Activated naive CD4-positive, alpha-beta T cell treated with anti-CD3 and anti-CD28 coated beads, Interleukin-2, amount 50 U/mL, for 16 hours (primary cell): ENCODE measurements at places on chromosomes 7 and 10.
A peak's percentile ranks its signal among the peaks of the same experiment; 100 is the strongest.

- no peak for DNase-seq
Observed at GRCh38 chr7:102432442-102433218, 745 bp upstream of the ORAI2 start.

DNA sequence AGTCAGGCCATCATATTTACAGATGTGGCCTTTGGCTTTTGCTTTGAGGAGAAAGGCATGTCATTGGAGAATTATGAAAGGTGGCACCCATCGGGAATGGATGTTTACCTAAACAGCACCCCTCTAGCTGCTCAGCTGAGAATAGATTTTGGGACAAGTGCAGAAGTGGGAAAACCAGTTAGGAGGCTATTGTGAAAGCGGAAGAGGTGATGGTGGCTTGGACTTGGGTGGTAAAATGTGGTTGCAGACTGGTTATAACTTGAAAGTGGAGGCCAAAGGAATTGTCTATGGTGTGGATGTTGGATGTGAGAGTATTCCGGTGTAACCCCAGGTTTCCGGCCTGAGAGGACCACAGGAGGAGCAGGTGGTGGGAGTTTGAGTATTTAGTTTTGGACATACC lies 5.2 kb upstream of the SLC12A9 start:
- no peak for DNase-seq

DNA sequence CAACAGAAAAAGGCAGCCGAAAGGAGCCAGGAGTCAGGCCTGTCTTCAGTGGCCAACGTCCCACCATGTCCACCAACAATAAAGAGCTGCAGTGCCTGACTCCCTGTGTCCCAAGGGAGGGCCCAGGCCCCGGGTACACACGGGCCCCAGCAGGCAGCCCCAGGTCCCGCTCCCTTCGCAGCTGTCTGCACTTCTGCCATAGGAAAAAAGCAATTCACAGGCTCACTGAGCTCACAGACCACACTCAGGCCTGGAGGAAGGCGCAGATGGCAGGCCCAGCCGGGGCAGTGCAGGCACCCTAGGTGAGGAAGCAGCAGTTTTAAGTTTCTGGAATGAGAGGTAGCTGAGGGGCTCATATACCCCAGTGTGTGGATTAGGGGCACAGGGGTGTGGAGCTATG lies 100.5 kb downstream of the PRKAG2 start:
- DNase-seq = no peak

- no peak for DNase-seq
Observed at GRCh38 chr10:74988832-74989561, 122.5 kb upstream of the SAMD8 start.

DNA sequence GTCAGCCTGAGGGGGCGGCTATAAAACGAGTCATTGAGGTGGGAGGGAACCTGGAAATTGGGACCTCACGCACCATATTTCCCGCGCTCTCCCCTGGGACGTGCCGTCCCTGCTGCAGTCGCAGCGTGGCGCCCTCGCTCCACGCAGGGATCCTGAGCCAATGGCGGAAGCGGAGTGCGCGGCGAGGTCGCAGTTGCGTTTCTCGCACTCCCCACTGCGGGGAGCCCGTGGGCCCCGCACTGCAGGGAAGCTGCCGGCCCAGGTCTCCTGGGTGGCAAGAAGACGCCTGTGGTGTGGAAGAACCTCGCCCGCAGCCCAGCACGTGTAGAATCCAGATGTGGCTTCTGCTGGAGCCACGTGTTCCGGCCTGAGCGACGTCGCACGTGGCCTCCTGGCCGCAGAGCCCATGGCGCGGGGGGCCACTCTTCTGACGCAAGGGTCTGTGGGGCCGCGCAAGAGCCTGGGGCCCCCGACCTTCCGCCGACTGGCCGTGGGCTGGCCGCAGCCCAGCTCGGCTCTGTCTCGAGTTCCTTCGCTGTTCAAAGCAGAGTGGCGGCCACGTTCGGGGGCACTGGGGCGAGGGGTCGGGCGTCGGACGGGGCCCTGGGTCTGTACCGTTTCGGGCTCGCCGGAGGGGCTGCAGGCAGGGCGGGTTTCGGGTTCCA lies 26.4 kb downstream of the HIF1AN start:
- peak; percentile 85 for DNase-seq

- DNase-seq = peak; percentile 16
Observed at GRCh38 chr7:99525713-99526440, 21.4 kb downstream of the ZKSCAN5 start.

DNA sequence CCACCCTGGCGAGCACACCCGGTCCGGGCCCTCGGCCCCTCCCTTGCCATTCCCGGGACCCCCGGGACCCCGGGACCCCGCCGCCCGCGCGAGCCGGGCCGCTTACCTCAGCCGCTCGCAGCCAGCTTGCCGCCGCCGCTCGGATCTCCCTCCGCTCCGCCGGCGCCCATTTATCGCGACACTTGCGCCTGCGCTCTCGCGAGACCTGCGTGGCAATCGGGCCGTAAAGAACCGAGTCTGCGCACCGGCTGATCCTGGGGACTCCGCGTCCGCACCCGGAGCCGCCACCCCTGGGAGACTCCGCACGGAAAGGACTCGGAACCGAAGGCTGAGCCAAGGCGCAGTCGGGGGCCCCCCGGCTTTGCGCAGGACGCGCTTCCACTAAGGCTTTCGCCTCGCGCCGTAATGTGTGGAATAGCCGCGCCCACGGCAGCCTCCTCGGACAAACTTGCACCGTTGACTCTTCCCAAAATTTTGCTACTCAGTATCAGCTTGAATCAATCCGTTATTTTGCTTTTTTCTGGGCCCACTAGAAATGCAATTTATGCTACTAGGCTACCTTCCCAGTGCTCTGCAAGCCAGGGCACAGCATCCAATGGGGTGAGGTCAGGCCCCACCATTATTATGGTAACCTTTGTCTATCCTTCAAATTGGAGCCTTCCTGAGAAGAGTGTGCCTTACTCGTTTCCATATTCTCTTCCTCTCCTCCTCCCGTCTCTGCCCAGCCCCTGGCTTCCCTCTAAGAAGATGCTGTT lies at the start of gene MAD1L1:
Gene MAD1L1 (minus strand): TSS at position 180 of the 755 bp plus-strand sequence. CDS start 2,812 bp downstream, outside the sequence.
- peak; percentile 89 for DNase-seq

- DNase-seq = no peak
Observed at GRCh38 chr7:91566402-91566732, 302.1 kb downstream of the FZD1 start.

DNA sequence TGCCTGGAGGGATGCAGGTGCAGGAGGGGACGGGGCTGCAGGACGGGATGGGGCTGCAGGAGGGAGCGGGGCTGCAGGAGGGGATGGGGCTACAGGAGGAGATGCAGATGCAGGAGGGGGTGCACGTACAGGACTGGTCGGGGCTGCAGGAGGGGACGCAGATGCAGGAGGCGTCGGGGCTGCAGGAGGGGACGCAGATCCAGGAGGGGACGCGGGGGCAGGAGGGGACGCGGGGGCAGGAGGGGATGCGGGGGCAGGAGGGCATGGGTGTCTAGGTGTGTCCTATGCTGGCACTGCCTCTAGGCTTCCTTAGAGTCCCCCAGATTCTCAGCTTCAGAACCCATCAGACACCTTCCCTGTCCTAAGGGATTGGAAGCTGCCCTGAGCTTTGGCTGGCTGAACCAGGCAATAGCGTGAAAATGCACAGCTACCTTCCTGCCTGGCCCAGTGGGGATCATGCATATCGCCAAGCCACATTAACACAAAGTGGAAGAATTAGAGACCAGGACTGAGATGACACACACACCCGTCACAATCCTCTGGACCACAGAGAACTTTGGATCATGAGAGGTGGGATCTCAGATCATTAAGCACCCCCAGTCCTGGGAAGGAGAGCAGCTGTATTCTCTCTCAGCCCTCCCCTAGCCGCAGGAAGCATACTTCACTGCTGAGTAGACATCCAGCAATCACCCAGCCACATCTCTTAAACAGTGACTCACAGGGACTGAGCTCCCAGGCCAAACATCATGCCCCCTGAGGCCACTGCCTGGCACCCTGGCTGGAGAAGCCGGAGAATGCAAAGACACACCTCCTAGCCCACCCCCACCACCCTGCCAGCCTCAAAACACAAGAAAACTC lies 67.3 kb downstream of the VWA2 start:
- no peak for DNase-seq

GRCh38 chr10:84537447-84537931 lies 209.1 kb downstream of the CCSER2 start:
- peak; percentile 20 for DNase-seq

GRCh38 chr10:60575105-60575504 lies 185.4 kb upstream of the ANK3 start:
- no peak for DNase-seq

DNA sequence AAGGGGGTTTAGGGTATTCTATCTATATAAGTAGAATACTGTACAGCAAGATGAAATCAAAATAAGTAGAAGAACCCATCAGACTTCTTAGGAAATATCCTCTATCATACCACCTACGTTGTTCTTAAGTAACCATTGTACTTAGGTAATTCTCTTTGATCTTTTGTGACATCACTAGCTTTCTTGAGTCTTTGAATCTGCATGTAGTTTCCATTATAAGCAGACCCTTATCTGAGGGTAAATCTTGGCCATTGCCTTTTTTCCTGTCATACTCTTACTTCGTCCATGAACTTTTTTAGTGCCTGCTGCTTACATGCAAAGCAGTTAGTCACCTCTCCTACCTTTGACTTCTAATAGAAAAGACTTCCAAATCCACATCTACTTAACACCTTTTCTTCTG lies 49.0 kb downstream of the WAC start:
- DNase-seq = no peak

DNA sequence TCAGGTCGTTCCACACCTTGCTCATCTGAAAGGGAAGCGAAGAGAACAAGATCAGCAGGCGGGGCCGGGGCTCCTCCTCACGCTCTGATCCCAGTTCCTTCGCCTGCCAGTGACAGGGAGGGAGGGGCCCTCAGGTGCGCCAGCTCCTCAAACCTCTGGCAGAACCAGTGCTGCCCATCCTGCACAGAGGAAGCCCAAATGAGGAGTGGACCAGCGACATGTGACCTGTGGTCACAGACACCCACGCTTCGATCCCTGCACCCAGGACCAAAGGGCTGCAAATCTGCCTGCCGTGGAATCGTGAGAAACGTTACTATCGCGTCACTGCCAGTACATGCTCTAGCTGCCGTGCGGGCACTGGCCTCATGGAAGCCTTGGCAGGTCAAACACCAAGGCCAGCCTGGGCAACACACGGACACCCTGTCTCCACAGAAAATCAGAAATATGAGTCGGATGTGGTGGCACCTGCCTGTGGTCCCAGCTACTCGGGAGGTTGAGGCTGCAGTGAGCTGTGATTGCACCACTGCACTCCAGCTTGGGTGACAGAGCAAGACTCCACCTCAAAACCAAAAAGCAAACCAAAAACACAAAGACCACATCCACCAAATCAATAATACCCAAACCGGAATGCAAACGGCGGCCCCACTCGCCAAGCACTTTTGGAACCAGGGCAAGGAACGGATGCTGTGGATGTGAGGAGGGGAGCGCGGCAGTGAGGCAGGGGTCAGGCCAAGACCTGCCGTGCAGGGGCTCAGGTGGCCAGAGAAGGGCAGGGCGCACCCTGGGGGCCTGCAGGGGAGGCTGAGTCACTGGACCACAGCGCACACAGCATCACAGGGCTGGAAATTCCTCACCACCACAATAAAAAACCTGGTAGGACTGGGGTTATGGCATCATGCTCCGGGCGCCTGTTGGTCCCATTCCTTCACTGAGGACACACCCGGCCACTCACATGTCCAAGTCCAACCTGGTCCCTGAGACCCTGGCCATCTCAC lies 13.4 kb downstream of the NUDT1 start:
- no peak for DNase-seq

- DNase-seq = no peak
Observed at GRCh38 chr10:42697926-42698325, 59.6 kb upstream of the ZNF33B start.

- no peak for DNase-seq
Observed at GRCh38 chr7:150949564-150949963, 28.6 kb downstream of the KCNH2 start.

- DNase-seq = no peak
Observed at GRCh38 chr10:126931544-126931943, 26.3 kb downstream of the DOCK1 start.

DNA sequence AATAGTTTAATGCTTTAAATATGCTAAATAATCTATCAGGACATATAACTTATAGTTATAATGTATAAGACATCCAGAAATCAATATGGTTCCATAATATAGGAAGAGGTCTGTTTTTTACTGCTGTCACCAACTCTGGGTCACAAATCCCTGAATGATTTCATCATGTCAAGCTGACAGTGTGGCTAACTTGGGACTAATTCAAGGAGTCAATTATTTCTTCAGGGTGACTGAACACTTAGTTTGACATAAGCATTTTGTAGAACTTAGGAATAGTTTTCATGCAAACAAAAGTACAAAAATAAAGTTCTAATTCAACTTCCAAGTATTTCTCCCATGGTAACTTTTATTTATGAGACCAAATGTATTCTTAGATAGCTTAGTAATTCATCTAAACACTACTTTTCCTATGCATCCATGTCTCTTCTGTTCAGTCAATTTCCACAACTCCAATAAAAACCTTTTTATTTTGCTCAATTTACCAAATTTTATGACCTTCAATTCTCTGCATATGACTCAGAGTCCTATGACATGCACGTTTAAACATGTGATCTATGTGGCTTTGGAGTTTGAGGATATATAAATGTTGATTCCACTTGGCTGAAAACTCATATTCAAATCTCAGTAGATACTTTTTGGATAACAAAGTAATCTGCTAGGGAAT lies 40.3 kb upstream of the GNAT3 start:
- DNase-seq = no peak

DNA sequence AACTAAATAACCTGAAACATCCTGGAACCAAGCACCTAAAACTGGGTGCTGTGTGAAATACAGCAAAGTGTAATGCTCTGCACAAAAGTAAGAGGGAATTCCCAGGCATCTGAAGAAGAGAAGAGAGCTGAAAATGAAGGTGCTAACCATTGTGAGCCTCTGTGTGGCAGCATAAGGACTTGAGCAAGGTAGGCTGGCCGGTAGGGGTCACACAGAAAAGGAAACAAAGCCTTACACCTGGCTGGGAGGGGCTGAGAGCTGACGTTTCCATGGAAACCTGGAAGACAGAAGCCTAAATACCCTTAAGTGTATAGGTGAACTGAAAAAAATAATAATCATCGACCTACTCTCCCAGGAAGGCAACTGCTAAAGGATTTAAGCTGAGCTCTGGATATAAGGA lies 48.6 kb downstream of the CUL1 start:
- no peak for DNase-seq

DNA sequence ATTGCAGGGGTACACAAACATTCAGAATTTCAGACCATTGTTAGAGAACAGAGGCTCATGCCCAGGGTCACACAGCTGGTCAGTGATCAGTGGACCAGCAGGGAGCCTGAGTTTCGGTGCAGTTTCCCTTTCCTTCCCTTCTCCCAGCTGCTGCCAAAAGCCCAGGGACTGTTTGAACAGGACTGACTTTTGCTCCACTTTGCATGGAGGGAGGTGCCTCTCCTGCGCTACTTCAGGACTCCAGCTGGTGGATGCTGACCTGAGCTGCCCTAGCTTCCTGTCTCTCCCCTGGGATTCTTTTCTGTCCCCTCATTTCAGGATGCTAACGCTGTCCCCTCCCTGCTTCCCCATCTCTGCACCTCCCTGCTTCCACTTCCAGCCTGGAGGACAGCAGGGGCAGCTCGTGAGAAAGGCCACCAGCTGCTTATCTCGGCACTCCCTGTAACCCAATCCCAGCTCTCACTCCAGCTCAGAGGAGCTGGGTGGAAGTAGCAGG lies 14.5 kb downstream of the SH2D4B start:
- no peak for DNase-seq

GRCh38 chr10:75297021-75297599 lies 61.4 kb upstream of the COMTD1 start:
- no peak for DNase-seq

- no peak for DNase-seq
Observed at GRCh38 chr7:105935250-105935649, 27.8 kb upstream of the CDHR3 start.

- no peak for DNase-seq
Observed at GRCh38 chr7:151132461-151133205, 34.9 kb downstream of the GBX1 start.

GRCh38 chr10:77114181-77114821 lies 523.3 kb downstream of the KCNMA1 start:
- no peak for DNase-seq
